BJ (cell line): ENCODE measurements at places on chromosomes 5 and 9.

DNA sequence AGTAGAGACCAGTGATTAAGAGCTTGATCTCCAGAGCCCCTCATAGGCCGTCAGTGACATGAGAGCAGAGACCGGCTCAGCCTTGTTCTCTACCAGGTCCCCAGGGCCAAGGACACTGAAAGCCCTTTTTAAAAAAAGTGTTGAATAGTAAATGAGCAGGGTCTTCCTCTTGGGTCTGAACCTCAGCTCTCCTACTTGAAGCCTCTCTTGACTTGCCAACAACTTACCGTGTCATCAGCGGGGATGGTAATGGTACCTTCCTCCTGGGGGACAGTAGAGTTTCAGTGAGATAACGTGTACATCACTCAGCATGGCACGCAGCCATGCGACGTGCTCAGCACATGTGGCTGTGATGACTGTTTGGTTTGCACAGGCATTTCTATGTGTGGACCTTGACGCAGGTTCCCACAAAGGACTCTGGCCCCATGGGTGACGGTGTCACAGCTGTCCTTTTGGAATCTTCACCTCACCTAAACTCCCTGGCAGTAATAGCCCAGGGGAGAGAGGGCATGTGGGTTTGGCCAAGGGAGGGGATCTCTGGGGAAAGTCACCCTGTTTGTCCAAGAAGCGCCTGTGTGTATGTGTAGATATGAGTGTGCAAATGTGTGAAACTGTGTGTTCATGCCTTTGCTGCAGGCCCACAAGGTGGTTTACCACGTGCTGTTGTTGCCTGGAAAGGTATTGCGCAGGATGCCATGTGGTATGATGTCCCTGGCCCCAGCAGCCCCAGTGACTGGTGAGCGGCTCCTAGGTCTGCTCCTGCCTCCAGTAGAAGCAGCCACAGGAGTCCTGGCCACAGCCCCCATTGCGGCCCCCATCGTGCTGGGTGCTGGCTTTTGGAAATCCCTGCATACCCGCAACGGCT is 18.7 kb downstream of the ERGIC1 start:
- no peak for DNase-seq

DNA sequence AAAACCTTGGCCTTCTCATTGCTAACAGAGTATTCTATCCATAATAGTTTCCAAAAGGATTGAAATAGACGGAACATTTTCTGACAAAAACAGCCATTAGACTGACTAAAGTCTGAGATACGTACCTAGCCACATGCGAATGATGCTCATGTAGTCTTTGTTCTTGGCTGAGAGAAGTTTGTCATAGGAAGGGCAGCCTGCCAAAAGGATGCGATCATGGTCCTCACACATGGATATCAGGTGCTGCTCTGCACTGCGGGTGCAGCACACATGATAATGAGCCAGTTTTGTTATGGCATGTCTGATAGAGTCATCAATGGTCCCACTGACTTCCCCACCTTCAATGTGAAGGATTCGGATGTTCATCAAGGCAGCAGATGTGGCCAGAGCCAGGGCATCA is 12.3 kb downstream of the GNE start:
- DNase-seq = no peak

DNA sequence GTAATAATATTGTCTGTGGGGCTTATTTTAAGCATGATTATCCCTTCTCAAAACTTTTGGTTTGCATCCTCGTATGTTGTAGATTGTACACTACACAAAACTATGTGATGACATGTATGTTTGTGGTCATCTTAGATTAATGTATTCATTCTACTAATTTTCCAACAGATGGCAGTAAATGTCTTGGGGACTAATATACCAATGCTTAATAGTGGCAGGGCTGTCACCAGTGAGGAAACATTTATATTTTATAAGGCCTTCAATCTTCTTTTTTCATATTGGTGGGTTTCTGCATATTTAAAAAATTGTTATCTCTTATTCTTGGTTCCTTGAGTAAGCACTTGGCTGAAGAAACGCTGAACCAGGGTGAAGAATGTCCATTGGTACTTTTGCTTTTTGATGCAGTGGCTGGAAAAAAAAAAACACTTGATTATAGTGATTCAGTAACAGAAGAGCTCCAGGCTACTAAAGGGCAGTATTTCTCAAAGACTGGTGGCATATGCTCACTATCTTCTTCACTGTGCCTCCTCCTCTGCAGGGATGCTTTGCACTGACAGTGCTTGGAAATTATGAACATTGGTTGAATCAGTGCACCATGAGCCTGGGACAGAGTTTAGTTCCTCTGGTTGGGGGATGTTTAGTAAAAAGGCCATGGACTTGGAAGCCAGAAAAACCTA is 530.3 kb downstream of the RASEF start:
- DNase-seq = no peak

DNA sequence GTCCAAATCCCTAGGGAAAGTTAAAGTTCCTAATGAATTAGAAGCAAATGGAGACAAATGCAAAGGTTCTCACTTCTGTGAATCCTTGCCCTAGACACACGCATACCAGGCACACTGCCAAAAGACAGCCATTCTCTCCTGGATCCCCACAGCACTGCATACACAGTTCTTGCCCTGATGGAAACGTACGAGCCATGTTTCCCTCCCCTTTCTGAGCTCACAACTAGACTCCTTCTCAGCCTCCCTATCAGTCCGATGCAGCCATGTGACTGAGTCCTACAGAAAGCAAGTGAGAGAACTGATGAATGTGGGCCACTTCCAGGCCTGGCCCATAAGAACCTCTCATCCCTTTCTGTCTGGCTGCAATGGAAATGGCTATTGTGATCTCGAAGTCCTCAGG is 92.0 kb downstream of the ZNF608 start:
- no peak for DNase-seq

DNA sequence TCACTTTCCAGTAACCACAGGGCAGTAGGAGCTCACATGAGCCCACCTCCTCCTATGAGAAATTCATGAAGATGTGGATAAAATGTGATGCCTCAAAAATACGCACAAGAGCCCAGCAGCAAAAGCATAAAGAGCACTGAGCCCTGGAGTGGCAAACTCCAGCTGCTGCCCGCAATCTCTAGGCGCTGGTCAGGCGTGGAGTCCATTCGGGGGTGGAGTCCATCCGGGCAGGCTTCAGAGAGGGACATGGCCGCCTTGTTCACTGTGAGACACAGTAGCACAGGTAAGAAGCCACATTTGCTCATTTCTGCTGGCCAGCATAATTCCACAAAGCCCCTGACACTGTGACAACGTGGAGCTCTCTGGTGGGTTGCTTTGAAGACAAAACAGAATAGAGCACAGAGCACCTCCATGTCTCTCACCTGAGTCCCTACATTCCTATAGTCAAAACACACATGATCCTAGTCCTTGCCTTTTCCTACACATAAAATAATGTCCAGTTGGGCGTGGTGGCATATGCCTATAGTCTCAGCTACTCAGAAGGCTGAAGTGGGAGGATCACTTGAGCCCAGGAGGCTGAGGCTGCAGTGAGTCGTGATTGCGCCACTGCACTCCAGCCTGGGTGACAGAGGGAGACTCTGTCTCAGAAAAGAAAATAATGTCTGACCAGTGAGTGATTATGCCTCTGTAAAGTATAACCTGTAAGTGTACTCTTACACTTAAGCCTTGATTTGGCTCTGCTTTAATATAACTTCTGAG is 365.2 kb downstream of the GADD45G start:
- no peak for DNase-seq

GRCh38 chr5:119626086-119626485 is 3.3 kb upstream of the FAM170A start:
- DNase-seq = no peak

GRCh38 chr5:17882760-17883488 is 248.7 kb downstream of the TAF11L14 start:
- DNase-seq = no peak
